Adipose tissue (tissue), 3 donors: ENCODE measurements at places on chromosomes 12 and 14. TPM values are rescaled to one million over a fixed set of nuclear protein-coding genes. Genes with fewer than 3 reads are reported as not detected.

CMA1 gene
- 0.90 TPM for polyA plus RNA-seq

KLRB1 gene
- 0.90 TPM for polyA plus RNA-seq

RACGAP1 gene
- polyA plus RNA-seq: 3.0 TPM

LALBA gene
- not detected for polyA plus RNA-seq

ENDOU gene
- 0.14 TPM for polyA plus RNA-seq

NABP2 gene
- polyA plus RNA-seq: 20.9 TPM

PRKD1 gene
- polyA plus RNA-seq: 9.9 TPM

PLBD1 gene
- 8.8 TPM for polyA plus RNA-seq

RPS6KL1 gene
- polyA plus RNA-seq: 6.5 TPM

TC2N gene
- polyA plus RNA-seq: 12.1 TPM

FAM90A1 gene
- polyA plus RNA-seq: 0.09 TPM

KRT80 gene
- 5.4 TPM for polyA plus RNA-seq

PTPN21 gene
- polyA plus RNA-seq: 8.3 TPM

OR11H12 gene
- not detected for polyA plus RNA-seq

FLVCR2 gene
- 5.1 TPM for polyA plus RNA-seq

TPPP2 gene
- polyA plus RNA-seq: not detected

SAMD15 gene
- polyA plus RNA-seq: 0.34 TPM

FOXG1 gene
- polyA plus RNA-seq: not detected

AP4S1 gene
- 3.0 TPM for polyA plus RNA-seq

FOXM1 gene
- polyA plus RNA-seq: 0.30 TPM

CATSPERB gene
- 0.56 TPM for polyA plus RNA-seq

KRT3 gene
- polyA plus RNA-seq: not detected

CCDC198 gene
- polyA plus RNA-seq: not detected

FGF6 gene
- not detected for polyA plus RNA-seq

AJUBA gene
- 3.4 TPM for polyA plus RNA-seq

AMDHD1 gene
- 1.2 TPM for polyA plus RNA-seq

NXPH4 gene
- polyA plus RNA-seq: 4.5 TPM

CLEC4A gene
- polyA plus RNA-seq: 0.89 TPM

RNF31 gene
- polyA plus RNA-seq: 49.6 TPM

SLCO1B1 gene
- not detected for polyA plus RNA-seq

NUAK1 gene
- 16.1 TPM for polyA plus RNA-seq

KRT72 gene
- 0.34 TPM for polyA plus RNA-seq

PZP gene
- 0.56 TPM for polyA plus RNA-seq

DPF3 gene
- polyA plus RNA-seq: 0.37 TPM

CBX5 gene
- polyA plus RNA-seq: 12.4 TPM

SLC7A7 gene
- polyA plus RNA-seq: 12.1 TPM

NOC4L gene
- 22.6 TPM for polyA plus RNA-seq

TMEM106C gene
- polyA plus RNA-seq: 37.9 TPM

NDUFA12 gene
- polyA plus RNA-seq: 107 TPM

KLHDC1 gene
- polyA plus RNA-seq: 1.2 TPM

SLC10A1 gene
- polyA plus RNA-seq: not detected

IGF1 gene
- 139 TPM for polyA plus RNA-seq

LRRK2 gene
- polyA plus RNA-seq: 4.4 TPM

CLMN gene
- polyA plus RNA-seq: 11.0 TPM
